Large intestine (tissue), 12 donors: ENCODE measurements at places on chromosomes 2 and 18. TPM values are rescaled to one million over a fixed set of nuclear protein-coding genes. Genes with fewer than 3 reads are reported as not detected.

Gene SEPTIN10
- polyA plus RNA-seq = 67.4 TPM

DNA sequence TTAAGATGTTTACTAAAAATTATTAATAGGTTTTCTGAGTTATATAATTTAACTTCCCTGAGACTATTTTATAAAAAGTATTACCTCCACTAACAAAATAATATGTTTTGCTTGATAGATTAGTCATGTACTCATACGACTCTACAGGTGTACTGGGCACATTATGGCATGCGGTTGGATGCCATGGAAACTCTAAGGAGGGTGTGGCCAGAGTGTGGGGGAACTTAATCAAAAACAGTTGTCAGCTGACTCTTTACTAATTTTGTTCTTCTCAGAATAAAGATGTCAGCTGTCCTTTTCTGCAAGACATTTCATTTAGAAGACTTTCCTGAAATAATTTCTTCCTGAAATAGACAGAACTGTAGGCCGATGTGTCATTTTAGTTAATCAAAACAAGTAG is 228.3 kb upstream of the SIX3 start:
- H3K4me1 ChIP-seq = no peaks in the 10 kb centered on the region
- no peak overlapping the region for H3K27ac ChIP-seq
- no peak for DNase-seq
- no peaks in the 10 kb centered on the region for H3K27me3 ChIP-seq

DNA sequence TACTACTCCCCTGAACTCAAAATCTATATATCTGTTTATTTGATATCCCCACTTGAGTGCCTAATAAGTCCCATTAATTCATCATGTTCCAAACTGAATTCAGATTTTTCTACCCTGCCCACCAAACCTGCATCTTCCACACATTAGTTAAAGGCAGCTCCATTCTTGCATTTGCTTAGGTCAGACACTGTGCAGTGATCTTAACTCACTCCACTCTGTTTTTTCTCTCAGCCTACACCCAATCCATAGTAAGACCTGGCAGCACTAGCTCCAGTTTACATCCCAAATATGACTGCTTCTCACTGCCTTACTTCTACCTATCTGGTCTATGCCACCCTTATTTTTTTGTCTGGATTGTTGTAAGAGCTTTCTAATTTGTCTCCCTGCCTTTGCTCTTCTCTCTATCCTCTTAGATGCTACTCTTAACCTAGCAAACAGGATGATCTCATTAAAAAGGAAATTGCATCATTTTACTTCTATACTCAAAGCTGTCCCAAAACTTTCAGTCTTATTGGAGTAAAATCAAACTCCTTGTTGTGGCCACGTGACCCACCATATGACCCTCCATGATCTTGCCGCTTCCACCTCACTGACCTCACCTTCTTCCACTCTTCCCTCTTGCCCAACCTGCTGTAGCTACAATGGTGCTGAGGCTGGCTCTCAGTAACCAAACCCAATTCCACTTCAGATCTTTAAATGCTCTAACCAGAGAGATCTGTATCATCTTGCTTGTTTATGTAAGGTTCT is 274.9 kb upstream of the FANCL start:
- H3K4me1 ChIP-seq = no peaks in the 10 kb centered on the region
- no peaks in the 10 kb centered on the region for H3K36me3 ChIP-seq
- DNase-seq = no peak

- no peaks in the 10 kb centered on the region for H3K4me1 ChIP-seq
- no peak overlapping the region for H3K27ac ChIP-seq
- no peak overlapping the region for H3K4me3 ChIP-seq
- DNase-seq = no peak
- H3K36me3 ChIP-seq = no peaks in the 10 kb centered on the region
These were observed 28.2 kb upstream of the ATG16L1 start for GRCh38 chr2:233223059-233223894.

GRCh38 chr2:95071856-95072255 is 46.3 kb downstream of the MAL start:
- no peak overlapping the region for H3K27ac ChIP-seq
- no peak overlapping the region for H3K4me3 ChIP-seq
- DNase-seq = no peak
- H3K36me3 ChIP-seq = no peaks in the 10 kb centered on the region
- peaks cover 39% of the 10 kb centered on the region for H3K27me3 ChIP-seq

DNA sequence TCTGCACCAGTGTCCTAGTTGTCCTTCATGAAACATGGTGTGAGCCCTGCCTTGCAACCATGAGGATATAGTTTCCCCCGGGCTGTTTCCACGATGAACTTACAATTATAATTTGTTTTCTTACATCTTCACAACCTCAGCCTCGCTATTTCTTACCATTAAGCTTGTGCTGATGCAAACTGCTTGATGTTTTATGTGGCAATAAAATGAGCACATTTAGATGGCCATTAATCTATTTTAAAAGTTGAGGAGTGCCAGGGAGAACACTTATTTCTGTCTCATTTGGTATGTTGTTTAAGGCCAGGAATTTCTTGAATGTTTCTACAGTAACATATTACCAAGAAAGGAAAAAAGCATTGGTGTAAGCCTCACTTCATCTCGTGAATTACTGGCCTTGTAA is 214.5 kb upstream of the SLC8A1 start:
- no peak overlapping the region for H3K27ac ChIP-seq
- no peaks in the 10 kb centered on the region for H3K4me1 ChIP-seq
- H3K27me3 ChIP-seq = no peaks in the 10 kb centered on the region
- H3K4me3 ChIP-seq = no peak overlapping the region
- H3K36me3 ChIP-seq = no peaks in the 10 kb centered on the region

DNA sequence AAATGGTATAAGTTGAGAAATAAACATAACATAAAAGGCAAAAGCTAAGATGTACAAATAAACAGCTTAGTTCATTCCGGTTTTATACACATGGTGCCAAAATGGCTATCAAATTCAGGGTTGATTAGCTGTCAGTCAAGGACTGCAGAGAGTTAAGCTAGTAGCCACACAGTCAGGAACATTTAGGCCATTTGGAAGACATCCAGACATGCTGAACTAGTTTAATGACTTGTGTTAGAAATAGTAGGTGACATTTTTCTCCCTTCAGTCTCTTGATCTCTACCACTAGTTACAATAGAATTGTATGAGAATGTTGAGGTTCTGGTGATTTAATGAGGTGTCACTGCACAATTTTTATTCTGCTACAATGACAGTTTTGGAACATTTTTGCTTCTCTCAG is 394.4 kb upstream of the SPHKAP start:
- no peaks in the 10 kb centered on the region for H3K36me3 ChIP-seq
- no peak for DNase-seq
- H3K4me3 ChIP-seq = no peak overlapping the region
- H3K4me1 ChIP-seq = no peaks in the 10 kb centered on the region
- no peaks in the 10 kb centered on the region for H3K27me3 ChIP-seq
- H3K27ac ChIP-seq = no peak overlapping the region
